ENCODE measurements at places on chromosomes 13 and 19. TPM values are rescaled to one million over a fixed set of nuclear protein-coding genes. Genes with fewer than 3 reads are reported as not detected.

The HIPK4 gene
- 0.33 TPM for total RNA-seq

The KLK14 gene
- total RNA-seq: 0.50 TPM

The INSL3 gene
- total RNA-seq: not detected

The TGFBR3L gene
- total RNA-seq: 1.2 TPM

The SYT3 gene
- not detected for total RNA-seq

The MISP gene
- 15.3 TPM for total RNA-seq

The SIGLEC14 gene
- total RNA-seq: not detected

The OR7C1 gene
- total RNA-seq: not detected

The PLIN4 gene
- total RNA-seq: 38.2 TPM

The BBC3 gene
- 7.0 TPM for total RNA-seq

The POLR1G gene
- 11.7 TPM for total RNA-seq

The MBD3L2 gene
- total RNA-seq: not detected
